Stimulated activated CD8-positive, alpha-beta memory T cell treated with anti-CD3 and anti-CD28 coated beads, Interleukin-7, amount 100 ng/mL, for 4 hours (primary cell): ENCODE measurements at places on chromosomes 4 and X.

DNA sequence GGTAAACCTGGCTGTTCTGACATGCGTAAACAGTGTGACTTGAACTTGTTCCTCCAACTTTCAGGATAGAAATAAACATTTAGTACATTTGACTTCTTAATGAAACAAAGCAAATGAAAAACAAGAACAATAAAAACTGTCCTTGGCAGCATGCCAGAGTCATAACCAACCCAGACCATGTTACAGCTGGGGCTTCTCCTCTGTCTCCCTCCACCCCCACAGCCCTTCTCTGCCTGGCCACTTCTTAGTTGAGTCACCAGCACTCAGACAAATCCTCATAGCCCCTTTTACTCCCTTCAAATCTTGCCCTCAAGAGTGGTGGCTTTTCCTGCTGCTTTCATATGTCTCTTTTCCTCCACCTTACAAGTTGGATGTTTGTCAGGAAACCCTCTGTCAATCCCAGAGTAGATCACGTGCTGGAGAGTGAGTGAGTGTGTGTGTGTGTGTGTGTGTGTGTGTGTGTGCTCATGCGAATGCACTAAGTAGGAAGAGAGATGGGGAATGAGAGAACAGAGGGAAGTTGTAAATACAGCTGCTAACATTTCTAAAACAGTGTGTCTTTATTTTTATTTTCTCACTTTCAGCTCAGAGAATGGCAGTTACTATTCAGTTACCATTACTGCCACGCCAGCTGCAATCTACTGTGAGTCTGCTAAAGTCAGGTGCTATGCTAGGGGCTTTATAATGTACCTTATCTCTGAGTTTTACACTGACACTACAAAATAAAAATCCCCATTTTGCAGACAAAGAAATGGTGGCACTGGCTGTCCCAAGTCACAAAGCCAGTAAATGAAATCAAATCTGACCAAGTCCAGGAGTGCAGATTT, 15.0 kb downstream of the SCARB2 start:
- peak; percentile 8 for DNase-seq

DNA sequence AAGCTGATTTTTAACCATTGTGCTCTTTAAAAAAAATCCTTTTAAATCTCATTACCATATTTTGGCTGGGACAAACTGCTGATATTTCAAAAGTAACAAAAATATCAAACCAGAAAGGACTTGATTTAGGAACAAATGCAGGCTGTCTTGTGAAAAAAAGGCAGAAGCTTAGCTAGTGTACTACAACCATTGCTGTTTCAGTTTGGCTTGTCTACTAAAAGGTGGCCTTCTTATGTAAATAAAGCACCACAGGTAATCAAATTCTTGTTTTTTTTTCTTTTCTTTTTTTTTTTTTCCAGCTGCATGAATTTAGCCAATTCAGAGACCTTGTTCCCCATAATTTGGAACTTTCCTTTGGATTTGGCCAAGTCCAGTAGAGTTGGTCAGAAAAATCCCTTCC, 43.8 kb upstream of the MAGEA8 start:
- no peak for DNase-seq

GRCh38 chr4:3329887-3330286, 37.1 kb downstream of the RGS12 start:
- DNase-seq = no peak

GRCh38 chr4:20428436-20429160, 176.9 kb downstream of the SLIT2 start:
- no peak for DNase-seq

DNA sequence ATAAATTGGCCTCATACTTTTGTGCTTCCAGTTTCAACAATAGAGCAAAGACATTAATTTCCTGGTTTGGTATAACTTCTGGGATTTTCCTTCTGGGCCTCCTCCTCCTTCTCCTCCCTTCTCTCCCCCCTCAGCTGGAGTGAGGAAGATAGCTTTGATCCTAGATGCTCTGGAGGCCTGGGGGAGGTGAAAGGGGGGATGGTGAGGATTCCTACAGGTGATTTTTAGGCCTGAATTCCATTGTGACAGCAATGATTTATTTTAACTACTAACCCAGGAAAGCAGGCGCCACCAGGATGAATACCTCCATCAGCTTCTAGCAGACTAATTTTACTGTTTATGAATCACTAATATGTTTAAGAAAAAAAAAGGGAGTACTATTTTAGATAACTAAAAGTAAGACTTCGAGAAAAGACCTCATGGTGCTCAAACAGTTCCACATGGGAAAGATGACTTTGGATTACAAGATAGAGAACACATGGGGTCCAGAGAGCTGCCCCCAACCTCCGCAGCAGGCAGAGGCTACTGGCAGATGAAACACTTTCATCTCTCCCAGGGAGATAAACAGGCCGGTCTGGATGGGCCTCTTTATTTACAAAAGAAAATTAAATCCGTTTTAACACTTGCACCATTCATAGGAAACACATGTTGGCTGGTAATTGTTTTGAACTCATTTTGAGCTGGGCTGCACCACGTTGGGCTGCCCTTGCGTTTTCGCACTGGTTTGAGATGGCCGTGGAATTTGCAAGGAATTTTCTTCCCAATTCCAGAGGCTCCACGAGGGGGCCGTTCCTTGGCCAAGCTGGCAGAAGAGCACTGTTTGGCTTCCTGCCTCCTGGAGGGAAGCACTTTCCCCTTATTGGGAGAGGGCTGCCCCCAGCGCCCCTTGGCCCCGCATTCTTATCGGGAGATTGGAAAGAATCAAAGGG, 125.1 kb upstream of the STX18 start:
- DNase-seq = no peak
